ENCODE measurements at places on chromosomes 3 and 15.
A peak's percentile ranks its signal among the peaks of the same experiment; 100 is the strongest.

GRCh38 chr3:171640520-171641412 is 169.5 kb downstream of the PLD1 start:
- no peak for DNase-seq

DNA sequence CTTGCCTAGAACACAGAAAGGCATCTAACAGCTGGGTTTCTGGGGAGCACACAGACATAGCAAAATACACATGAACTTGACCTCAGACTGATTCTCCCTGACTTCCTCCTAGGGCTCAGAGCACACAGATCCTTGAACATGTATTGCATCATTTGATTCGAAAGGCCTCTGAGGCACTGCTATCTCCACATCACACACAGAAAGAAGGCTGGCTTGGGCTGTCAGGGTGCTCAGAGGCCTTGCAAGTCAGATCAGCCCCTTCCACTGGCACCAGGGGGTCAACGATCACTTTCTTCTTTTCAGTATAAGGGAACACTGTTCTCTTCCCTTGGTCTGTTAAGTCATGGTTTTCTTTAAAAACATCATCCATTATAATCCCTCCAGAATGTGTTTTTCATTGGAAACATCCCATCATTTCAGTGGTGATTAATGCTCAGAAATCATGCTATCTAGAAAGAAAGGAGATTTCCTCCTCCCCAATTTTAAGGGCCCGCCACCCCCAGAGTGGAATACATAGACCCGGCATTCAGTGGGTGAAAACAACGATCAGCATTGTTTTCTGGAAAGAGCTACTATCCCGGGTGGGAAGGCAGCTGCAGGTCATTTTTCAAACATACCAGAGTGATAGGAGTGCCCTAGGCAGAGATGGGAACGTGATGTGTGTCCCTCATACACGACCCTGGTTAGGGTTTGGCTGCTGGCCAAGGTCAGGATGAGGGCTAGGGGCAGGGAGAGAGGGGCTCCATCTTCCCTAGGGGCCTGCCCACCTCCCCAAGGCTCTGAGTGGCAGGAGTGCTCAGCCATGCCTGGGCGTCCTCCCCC is 253.3 kb upstream of the LYSMD4 start:
- peak; percentile 18 for DNase-seq

- no peak for DNase-seq
Measured at GRCh38 chr3:168161696-168162095, 66.0 kb upstream of the GOLIM4 start.

DNA sequence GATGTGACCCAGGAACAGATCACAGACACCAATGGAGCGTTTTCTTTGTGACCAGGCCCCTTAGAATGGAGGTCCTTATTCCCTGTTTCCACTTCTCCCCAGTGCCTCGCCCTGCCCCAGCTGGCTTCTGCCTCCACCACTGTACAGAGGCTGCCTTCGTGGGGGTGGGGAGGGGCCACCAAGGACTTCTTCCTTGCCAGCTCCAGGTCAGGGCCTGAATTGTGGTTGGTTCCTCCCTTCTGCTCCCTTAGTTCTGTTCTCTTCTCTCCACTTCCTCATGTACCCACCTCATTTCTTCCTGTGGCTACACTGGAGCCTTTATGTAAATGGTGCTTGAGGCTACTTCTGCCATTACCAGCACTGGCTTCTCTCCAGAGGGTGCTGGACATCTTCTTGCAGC is 16.4 kb downstream of the TGM4 start:
- no peak for DNase-seq

DNA sequence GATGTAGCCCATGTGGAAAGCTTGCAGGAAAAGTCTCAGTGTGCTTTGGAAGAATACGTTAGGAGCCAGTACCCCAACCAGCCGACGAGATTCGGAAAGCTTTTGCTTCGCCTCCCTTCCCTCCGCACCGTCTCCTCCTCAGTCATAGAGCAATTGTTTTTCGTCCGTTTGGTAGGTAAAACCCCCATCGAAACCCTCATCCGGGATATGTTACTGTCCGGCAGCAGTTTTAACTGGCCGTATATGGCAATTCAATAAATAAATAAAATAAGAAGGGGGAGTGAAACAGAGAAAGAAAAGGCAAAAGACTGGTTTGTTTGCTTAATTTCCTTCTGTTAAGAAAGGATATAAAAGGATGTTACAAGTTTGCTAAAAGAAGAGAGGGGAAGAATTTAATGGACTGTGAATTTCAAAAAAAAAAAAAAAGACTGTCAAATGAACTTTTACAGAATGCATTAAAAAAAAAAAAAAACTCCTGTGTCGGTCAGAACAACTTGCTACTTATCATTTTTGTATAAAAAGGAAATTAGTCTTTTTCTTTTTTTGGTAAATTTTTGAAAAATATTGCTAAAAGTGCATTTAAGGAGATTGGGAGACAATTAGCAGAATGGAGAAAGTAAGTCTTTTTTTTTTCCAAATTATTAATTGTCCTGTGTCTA is 7.0 kb downstream of the NR2F2 start:
- no peak for DNase-seq

All from natural killer cell treated with Interleukin-12 subunit alpha and Interleukin-12 subunit beta and Interleukin-15 and Interleukin-18, amount 100 ng/mL, for 72 hours (primary cell).